Activated CD4-positive, alpha-beta T cell treated with anti-CD3 and anti-CD28 coated beads for 36 hours (primary cell): ENCODE measurements at places on chromosomes 5 and 9. TPM values are rescaled to one million over a fixed set of nuclear protein-coding genes. Genes with fewer than 3 reads are reported as not detected.

IFNA13 gene
- total RNA-seq, result not detected

SPINK7 gene
- not detected for total RNA-seq

PCDHGC5 gene
- not detected for total RNA-seq

SHISAL2B gene
- not detected for total RNA-seq

SH2D3C gene
- total RNA-seq, result 30.3 TPM

ENTREP1 gene
- total RNA-seq, result not detected

PCDHB13 gene
- not detected for total RNA-seq

DNA sequence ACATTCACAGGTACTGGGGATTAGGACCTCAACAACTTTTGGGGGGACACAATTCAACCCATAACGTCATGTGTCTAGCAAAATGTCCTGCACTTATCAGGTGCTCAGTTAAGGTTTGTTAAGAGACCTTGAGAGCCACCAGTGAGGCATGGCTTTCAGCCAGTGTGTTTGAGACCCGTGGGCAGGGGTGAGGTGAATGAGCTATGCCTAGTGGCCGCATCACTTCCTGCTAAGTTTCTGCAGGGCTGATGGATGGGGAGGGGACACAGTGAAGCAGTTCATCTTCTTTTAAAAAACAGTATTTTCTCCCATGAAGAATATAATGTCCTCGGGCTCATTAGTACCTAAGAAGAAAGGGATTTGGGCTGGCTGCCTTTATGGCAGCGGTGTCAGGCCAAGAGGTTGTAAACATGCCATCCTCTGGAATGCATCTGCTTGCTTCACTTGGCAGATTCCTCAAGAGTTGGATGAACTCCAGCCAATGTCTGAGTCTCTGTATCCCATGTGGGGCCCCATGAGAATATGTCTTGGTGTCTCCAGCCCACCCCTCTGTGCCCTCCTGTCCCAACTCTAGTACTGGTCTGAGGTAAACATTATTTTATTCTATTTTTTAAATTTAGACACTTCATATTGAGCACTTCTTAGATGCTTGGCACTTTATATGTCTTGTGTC lies 282.2 kb downstream of the CWC27 start:
- H3K27ac ChIP-seq, result no peak overlapping the region
- H3K27me3 ChIP-seq, result peaks cover 6% of the 10 kb centered on the region
- peak; percentile 22 for DNase-seq
- no peaks in the 10 kb centered on the region for H3K4me1 ChIP-seq
- H3K4me3 ChIP-seq, result no peak overlapping the region

DNA sequence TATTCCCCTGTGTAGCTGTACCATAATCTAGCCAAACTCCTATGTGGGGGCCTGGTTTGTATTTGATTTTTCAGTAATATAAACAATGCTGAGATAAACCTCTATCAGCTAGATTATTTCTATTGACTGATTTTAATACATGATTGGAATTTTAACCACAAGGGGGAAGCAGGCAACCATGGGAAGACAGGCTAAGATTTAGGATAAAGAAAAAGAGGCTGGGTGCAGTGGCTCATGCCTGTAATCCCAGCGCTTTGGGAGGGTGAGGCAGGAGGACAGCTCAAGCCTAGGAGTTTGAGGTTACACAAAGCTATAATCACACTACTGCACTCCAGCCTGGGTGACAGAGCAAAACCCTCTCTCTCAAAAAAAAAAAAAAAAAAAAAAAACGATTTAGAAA lies 18.1 kb upstream of the GPX3 start:
- no peaks in the 10 kb centered on the region for H3K36me3 ChIP-seq
- H3K4me1 ChIP-seq, result no peaks in the 10 kb centered on the region
- peaks cover 2% of the 10 kb centered on the region for H3K27me3 ChIP-seq

DNA sequence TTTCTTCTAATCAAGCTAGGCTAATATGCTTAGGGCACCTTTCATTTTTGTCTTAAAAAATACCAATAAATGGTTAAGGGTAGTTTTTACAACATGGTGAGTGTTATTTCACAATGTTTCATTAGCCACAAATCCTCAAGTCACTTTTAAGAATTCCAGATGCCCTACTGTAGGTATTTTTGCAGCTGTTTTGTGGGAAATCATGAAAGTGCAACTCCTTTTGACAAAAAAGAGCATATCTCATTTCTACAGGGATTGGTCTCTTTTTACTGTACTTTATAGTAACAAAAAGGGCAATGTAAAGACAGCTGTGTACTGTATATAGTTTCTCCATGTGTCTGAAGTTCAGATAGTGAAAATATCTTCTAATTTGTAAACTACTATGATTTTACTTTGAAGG lies 28.3 kb upstream of the GAS1 start:
- H3K27me3 ChIP-seq, result peaks cover 33% of the 10 kb centered on the region
- no peak for DNase-seq
- no peaks in the 10 kb centered on the region for H3K36me3 ChIP-seq
- no peak overlapping the region for H3K4me3 ChIP-seq

GRCh38 chr5:27706832-27707231 lies 668.4 kb upstream of the CDH9 start:
- no peak overlapping the region for H3K4me3 ChIP-seq
- no peak for DNase-seq
- H3K27ac ChIP-seq, result no peak overlapping the region
- no peaks in the 10 kb centered on the region for H3K36me3 ChIP-seq
- H3K4me1 ChIP-seq, result no peaks in the 10 kb centered on the region

- H3K4me1 ChIP-seq, result no peaks in the 10 kb centered on the region
- no peaks in the 10 kb centered on the region for H3K36me3 ChIP-seq
- no peak for DNase-seq
- no peak overlapping the region for H3K27ac ChIP-seq
These were observed 193.1 kb downstream of the ICE1 start for GRCh38 chr5:5615569-5615968.

DNA sequence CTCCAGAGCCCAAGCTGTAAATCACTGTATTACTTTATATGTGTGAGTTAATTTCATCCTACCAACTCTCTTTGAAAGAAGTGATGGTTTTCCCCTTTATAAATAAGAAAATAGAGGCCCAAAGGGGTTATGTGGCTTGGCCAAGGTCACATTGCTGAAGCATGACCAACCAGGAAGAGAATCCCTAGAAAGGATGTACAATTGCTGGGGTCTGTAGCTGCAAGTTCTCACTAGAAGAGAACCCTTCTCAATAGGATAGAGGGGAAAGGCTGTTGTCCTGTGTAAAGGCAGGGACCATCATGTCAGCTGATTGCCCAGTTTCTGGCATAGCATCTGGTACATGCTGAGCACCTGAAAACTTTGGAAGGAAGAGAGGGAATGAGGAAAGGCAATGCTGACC lies 39.0 kb upstream of the FAT2 start:
- H3K36me3 ChIP-seq, result no peaks in the 10 kb centered on the region
- no peak for DNase-seq
- H3K27ac ChIP-seq, result no peak overlapping the region
- H3K4me1 ChIP-seq, result no peaks in the 10 kb centered on the region
- peaks cover 2% of the 10 kb centered on the region for H3K27me3 ChIP-seq
- no peak overlapping the region for H3K4me3 ChIP-seq

DNA sequence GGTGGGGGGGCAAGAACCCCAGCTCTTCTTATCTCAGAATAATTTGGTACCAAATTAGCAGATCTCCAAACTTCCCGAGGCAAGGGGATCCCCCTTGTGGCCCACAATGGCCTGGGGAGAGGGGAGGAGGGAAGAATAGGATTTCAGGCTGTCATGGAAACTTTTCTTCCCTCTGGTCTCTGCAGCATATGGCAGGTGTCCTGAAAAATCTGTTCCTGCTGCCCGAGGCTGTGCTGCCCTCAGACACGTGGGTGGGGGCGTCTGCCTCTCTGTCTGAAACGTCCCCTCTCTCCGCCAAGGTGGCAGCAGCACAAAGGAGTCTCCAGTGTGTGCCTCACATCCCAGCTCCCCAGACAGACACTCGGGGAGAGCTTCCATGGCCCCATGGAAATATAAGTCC lies 34.0 kb downstream of the CCNJL start:
- H3K36me3 ChIP-seq, result no peaks in the 10 kb centered on the region
- no peak overlapping the region for H3K27ac ChIP-seq
- no peaks in the 10 kb centered on the region for H3K4me1 ChIP-seq
- no peak for DNase-seq
- H3K4me3 ChIP-seq, result no peak overlapping the region
- H3K27me3 ChIP-seq, result no peaks in the 10 kb centered on the region

- no peaks in the 10 kb centered on the region for H3K4me1 ChIP-seq
- no peaks in the 10 kb centered on the region for H3K36me3 ChIP-seq
- peaks cover 26% of the 10 kb centered on the region for H3K27me3 ChIP-seq
- DNase-seq, result peak; percentile 44
- no peak overlapping the region for H3K27ac ChIP-seq
These were observed 61.1 kb upstream of the ARAP3 start for GRCh38 chr5:141742866-141743851.

GRCh38 chr5:19301271-19301670 lies 686.7 kb downstream of the CDH18 start:
- DNase-seq, result no peak
- no peaks in the 10 kb centered on the region for H3K36me3 ChIP-seq
- H3K4me3 ChIP-seq, result no peak overlapping the region
- no peak overlapping the region for H3K27ac ChIP-seq
- no peaks in the 10 kb centered on the region for H3K27me3 ChIP-seq

DNA sequence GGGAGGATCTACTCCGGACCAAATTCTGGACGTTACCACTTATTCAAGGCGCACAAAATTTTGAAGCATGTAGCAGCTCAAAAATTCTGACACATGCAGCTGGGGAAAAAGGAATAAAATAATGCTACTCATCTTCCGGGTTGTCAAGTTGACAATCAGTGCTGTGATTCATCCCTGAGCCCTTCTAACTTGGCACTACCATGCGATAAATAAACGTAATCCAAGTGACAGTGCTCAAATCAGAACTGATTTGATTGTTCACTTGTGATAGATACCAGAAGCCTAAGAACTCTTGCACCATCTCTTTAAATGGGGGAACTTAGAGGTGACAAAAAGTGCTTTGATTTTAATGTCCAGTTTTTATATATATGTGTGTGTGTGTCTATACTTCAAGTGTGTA lies 230.2 kb upstream of the TLE4 start:
- H3K4me3 ChIP-seq, result no peak overlapping the region
- no peak for DNase-seq
- H3K4me1 ChIP-seq, result no peaks in the 10 kb centered on the region
- H3K36me3 ChIP-seq, result no peaks in the 10 kb centered on the region

GRCh38 chr5:177997846-177998245 lies 1.8 kb upstream of the PROP1 start:
- H3K4me3 ChIP-seq, result no peak overlapping the region
- H3K36me3 ChIP-seq, result no peaks in the 10 kb centered on the region
- H3K27ac ChIP-seq, result no peak overlapping the region
- DNase-seq, result no peak
- no peaks in the 10 kb centered on the region for H3K4me1 ChIP-seq
